Suprapubic skin (tissue), 4 donors: ENCODE measurements at places on chromosomes 4 and X.

- DNase-seq = no peak
Observed at GRCh38 chr4:35939751-35940150, 304.6 kb downstream of the ARAP2 start.

DNA sequence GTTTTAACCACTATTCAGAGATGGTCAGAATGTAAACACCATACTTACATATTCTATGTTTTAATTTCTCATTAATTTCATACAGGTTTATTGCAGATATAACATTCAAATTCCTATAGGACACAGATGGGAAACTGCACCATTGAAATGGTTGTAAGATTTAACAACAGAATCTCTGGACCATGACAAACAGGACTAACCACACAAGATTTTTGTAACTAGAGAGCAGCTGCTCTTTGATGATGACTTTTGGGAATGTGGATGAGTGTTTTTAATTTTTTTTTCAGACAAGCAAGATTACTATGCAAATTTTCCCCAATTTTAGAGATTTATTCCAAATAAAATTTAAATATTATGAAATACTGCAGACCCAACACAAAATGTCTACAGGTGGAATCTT is 610.2 kb downstream of the PCDH18 start:
- no peak for DNase-seq

GRCh38 chr4:165379678-165380064 is 863 bp downstream of the CPE start:
- DNase-seq = no peak

DNA sequence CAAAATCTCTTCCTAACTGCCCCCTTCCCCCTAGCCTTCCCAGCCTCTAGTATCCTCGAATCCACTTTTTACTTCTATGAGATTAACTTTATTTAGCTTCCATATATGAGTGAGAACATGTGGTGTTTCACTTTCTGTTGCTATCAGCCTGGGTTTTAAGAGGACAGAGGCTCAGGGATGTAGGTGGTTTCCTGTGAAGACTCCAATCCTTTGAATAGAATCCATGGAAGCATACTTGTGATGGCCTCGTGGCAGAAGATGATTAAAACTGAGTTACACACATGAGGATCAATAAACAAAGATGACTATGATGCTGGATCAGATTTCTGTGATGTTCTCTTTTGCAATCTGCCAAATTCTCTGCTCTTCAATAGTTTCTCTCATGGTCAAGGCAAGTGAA is 29.8 kb downstream of the CD99L2 start:
- no peak for DNase-seq

GRCh38 chr4:171588764-171589163 is 224.4 kb upstream of the GALNTL6 start:
- DNase-seq = no peak

DNA sequence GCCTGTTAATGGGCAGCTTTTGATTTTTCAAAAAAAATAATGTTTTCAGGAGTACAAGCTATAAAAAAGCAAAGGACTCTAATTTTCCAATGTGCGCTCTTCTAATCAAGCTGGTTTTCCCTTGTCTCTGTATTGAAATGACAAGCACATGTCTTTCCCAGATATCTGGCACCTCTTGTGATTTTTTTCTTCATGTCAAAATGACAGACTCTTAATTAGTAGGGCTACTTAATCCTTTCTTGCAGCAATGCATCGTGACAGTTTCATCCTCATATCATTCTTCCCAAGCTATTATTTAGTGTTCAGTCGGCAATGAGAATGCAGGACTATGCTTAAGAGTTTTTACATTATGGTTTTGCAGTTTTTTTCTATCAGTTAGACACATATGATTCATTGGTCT is 139.5 kb downstream of the MAGEC1 start:
- DNase-seq = no peak

DNA sequence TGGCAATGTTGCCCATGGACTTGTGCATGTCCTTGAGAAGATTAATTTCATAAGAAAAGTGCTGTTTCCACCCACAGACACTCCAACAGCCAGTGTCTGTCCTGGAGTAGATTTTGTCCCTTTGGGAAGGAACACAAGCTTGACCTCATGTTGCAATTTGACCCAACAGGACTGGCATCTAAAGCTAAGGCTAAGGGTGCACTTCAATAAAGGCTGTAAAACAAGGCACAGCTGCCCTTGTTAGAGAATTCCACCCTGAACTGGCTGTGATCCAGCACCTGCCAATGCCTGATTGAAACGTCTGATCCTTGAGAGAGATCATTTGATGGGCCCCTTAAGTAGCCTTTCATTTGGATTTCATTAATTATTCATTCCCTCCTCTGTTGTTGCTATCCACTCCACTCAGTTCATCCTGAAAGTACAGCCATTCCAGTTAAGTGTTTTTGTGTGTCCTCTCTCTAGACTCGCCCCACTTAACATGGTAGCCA is 56.2 kb downstream of the CD99L2 start:
- DNase-seq = no peak
